ENCODE measurements at places on chromosomes 1 and 21.

- DNase-seq: no peak
Observed at GRCh38 chr1:39295901-39296300, 91.4 kb downstream of the MACF1 start.

GRCh38 chr1:24874056-24874455 lies 56.0 kb downstream of the RUNX3 start:
- no peak for DNase-seq

GRCh38 chr1:241637046-241637590 lies 3.1 kb downstream of the CHML start:
- no peak for DNase-seq

DNA sequence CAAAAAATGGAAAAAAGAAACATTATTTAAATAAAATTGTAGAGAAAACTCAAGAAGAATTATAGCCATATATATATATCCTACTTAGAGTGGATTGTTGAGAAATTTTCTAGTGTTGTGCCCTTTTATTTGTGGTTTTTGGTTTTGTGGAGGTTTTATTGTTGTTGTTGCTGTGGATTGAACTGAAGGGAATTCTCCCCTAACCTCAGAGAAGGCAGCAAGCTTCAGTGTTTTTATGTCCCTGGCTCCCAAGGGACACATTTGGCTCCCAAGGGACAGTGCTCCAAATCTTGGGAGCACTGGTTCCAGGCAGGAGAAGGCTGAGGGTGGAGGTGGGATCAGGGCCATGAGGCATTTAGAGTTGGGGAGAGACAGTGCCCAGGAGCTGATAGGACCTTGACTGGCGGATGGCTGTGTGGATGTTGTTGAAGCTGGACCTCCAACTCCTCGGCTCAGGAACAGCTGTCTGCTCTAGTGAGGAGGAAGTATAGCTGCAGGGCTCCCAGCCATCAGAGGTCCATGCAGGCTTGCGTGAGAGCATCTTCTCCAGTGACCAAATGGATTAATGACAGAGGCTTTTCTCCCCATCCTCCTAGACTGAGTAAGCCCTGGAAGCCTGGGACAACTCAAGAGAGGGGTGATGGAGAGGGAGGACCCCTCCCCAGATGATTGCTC lies 100.5 kb downstream of the TEX35 start:
- no peak for DNase-seq

- DNase-seq: no peak
Observed at GRCh38 chr21:34992736-34993398, 56.2 kb downstream of the RUNX1 start.

- DNase-seq: no peak
Observed at GRCh38 chr1:235004276-235004675, 124.4 kb downstream of the TOMM20 start.

- DNase-seq: no peak
Observed at GRCh38 chr1:60825593-60825992, 256.8 kb upstream of the NFIA start.

GRCh38 chr1:10583641-10584040 lies 108.9 kb downstream of the PEX14 start:
- no peak for DNase-seq
